ENCODE measurements at places on chromosomes 13 and 19.

- no peak for DNase-seq
These were observed 539.7 kb downstream of the RFC3 start for GRCh38 chr13:34357435-34358232.

DNA sequence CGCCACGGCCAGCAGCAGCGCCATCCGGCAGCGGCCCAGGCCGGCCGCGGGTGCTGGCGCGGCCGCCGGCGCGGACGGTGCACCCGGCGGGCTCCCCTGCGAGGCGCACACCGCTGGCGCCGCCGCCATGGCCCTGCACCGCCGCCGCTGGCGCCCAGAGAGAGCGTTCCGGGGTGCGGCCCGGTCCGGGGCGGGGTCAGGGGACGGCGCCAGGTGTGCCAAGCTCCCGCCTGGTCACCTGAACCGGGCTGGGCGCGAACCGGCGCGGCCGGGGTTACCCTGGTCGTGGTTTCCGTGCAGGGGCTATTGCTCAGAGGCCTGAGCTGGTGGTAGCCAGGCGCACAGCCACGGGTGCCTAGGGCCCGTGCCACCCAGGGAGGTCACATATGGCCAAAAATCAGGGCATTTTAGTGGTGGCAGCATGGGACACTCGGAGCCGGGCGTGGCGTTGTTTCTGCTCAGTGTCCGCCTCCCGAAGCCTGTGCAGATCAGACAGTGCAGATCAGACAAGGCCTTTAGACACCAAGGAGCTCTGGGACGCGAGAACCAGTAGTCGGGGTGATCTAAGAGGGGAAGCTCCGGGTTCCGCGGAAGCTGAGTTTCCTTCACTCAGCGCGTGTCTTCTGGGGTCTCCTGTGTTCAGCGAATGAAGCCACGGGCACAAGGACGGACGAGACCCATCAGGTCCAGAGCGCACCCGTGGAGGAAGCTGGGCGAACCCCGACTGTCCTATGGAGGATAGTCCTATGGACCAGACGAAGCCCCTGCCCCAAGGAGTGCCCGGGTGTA lies at the start of gene TMEM238:
TSS of gene TMEM238 (minus strand) at position 162 of the 789 bp plus-strand sequence. CDS start at position 129, 33 bp downstream.
- no peak for DNase-seq

- no peak for DNase-seq
These were observed 233.8 kb upstream of the EDNRB start for GRCh38 chr13:78152415-78152814.

GRCh38 chr13:43543331-43543730 lies 243.4 kb downstream of the ENOX1 start:
- no peak for DNase-seq

DNA sequence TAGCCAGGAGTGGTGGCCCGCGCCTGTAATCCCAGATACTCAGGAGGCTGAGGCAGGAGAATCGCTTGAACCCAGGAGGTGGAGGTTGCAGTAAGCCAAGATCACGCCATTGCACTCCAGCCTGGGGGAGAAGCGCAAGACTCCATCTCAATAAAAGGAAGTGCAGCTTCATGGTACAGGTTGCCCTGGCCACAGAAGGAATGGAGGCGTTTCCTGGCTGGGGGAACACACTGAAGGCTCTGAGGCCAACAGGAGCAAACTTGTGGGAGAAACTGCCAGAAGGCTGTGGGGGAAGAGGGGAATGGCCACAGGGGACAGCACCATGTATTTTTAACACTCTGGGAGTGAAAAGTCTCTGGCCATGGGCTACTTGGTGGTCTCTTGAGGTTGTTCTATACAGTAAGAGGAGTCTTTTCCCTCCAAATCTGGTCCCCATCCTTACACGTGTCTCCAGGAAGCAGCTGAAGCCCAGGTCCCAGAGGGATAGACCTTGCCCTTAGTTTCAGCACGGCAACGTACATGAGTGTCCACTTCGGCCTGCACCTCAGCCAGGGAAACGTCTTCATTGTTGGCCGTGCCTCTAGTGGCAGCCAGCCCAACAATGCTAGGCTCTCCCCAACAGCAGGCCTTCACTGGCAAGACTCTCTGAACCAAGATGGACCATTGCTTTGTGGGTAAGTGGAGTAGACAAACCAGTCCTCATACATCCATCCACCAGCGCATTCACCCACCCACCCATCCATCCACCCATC lies 7.4 kb downstream of the MICOS13 start:
- no peak for DNase-seq

- DNase-seq: no peak
These were observed 7.5 kb upstream of the CTXN1 start for GRCh38 chr19:7933411-7933810.

Data from T-helper 1 cell (primary cell).